ENCODE measurements at places on chromosomes 3 and 15.

DNA sequence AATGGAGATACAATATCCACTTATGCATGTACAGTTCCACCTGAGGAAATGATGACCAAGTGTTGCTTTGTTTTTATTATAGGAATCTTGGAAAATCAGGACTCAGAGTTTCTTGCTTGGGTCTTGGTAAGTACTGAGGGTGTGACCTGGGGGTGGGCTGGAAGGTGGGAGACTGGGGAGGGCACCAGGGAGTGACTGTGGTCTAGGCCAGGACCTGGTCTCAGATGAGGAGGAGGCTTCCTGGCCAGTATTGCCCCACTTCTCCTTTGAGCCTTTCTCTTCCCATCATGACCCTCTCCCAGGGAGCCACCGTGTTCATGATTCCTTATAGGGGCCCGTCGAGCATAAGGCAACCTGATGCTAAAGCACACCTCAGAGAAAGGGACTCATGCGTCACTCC is 133.4 kb downstream of the SSR3 start:
- no peak for DNase-seq

DNA sequence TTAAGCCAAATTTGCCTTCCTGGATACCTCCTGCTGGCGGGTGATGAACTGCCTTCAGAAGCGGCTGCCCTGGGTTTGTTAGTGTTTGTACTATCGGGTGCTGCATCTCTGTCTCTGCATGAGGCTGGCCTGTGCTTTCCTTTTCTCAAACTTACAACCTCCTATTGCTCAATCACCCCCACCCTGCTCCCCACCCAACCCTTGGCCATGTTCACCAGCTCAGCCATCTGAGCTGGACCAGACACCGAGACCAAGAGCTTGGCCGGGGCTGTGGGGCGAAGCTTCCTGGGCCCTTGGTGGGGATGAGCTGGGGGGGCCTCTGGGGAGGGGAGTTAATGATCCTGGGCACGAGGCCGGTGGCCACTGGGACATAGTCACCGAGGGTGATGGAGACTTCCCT is 16.8 kb upstream of the FBLN2 start:
- no peak for DNase-seq

DNA sequence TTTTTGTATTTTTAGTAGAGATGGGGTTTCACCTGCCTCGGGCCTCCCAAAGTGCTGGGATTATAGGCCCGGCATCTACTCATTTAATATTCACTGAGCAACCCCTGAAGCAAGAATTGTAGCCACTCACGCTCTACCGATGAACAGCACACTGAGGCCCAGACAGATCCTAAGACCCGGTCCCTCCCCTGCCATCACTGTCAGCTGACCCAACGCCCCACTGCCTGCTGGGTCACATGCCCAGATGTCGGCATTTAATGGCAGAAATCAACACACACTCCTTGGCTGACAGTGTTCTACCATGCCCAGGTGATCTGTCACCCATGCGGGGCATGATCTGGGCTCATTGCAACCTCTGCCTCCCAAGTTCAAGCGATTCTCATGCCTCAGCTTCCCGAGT is 3.2 kb upstream of the TMEM89 start:
- no peak for DNase-seq

DNA sequence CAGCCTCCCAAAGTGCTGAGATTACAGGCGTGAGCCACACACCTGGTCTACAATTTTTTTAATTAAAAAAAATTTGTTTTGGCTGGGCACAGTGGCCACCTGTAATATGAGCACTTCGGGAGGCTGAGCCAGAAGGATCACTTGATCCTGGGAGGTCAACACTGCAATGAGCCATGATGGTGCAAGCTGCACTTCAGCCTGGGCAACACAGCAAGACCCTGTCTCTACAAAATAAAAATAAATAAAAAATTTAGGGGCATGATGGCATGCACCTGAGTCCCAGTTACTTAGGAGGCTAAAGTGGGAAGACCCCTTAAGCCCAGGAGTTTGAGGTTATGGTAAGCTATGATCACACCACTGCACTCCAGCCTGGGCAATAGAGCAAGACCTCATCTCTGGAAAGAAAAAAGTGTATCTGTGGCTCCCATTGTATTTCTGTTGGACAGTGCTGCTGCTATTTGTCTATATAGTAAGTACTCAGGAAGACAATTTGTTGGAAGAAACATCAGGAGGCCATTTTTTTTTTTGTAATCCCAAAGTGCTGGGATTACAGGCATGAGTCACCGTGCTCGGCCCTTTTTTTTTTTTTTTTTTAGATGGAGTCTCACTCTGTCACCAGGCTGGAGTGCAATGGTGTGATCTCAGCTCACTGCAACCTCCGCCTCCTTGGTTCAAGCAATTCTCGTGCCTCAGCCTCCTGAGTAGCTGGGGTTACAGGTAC is 27.5 kb upstream of the SH3BP5 start:
- DNase-seq, result no peak

DNA sequence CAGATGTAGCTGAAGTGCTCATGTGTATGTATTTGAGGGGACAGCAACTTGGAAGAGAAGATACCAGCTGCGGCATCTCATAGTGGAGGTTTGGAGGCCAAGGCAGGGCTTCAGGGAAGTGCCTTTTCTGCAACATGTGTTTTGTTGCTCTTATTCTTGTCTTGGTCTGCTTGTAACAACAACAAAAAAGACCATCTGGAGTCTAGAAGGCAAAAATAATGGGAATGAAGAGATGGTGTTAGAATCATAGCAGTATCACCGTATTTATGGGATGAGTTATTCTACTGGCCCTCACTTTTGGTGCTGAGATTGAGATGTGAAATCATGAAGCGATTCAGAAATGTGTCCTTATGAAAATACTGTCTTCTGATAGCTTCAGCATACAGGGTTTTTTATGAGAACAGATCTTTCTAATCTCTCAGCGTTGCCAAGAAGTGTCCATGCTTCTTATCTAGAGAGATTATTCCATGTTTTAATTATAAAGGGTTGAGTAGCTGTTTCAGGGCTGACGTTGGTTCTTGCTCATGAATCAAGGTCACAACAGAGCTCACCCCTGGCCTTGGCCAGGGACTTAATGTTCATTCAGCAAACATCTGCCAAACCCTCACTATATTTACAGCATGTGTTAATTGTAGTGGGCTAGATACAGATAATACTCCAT is 58.0 kb downstream of the ITPR1 start:
- no peak for DNase-seq

Measured in mesothelial cell of epicardium (in vitro differentiated cells).